Activated T-helper 9 cell treated with anti-CD3 and anti-CD28 coated beads, Interleukin-2, amount 50 U/mL, for 16 hours (primary cell): ENCODE measurements at places on chromosomes 11 and 22.
A peak's percentile ranks its signal among the peaks of the same experiment; 100 is the strongest.

GRCh38 chr11:112179601-112180000 lies 4.3 kb downstream of the BCO2 start:
- DNase-seq, result no peak

DNA sequence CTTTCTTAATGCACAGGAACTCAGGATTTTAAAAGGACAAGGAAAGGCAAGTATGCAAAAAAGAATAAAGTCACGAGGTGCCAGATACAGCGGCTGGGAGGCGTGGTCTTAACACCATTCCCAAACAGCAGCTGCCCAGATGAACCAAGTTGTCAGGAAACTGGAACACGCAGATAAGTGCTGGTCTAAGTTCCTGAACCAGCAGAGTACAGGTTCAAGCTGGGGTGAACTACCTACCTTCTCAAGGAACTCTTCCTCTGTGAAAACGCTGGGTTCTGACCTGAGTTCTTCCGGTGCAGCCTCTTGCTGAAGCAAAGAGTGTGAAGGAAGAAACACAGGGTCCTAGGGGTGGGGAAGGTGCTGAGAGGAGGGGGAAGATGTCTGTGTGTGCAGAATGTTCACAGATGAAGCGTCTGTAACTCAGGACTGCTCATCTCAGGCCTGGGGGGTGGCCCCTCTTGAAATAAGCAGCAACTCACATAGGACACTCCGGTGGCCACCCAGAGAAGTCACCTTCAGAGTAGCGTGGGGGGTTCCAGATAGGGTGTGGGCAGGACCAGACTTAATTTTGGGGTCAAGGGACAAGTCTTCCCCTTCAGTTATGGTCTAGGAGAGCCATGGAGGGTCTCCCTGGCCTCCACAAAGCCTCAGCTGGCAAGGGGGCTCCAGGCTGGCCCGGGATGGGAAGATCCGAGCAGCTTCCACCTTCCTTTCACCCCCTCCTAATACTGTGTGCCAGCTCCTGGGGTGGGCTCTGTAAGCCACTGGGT lies 3.2 kb downstream of the TPST2 start:
- DNase-seq, result no peak

DNA sequence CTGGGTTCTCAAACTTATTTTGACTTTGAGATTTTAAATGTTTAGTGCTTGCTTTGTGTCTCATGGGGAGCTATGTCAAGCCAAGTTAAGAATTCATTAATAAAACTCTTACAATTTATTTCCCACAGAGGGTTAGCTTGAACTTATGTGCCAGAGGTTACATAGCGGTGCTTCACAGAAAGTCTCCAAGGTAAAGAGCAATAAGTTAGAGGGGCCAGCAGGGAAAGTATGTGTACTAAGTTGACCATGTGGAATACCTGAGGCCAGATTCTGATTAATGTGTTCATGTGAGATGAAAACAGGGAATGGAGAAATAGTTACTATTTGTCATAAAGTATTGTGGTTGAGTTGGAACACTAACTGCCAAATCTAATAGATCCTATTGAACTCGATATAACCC lies 149.3 kb downstream of the TMEM135 start:
- DNase-seq, result no peak

- DNase-seq, result peak; percentile 63
Measured at GRCh38 chr11:123429913-123430720, at the start of gene GRAMD1B. Gene GRAMD1B (plus strand): TSS chr11:123430269. CDS start chr11:123430793, 524 bp downstream.

- no peak for DNase-seq
Measured at GRCh38 chr11:70407814-70408213, 9.5 kb downstream of the CTTN start.

- no peak for DNase-seq
Measured at GRCh38 chr11:3613998-3614741, 27.6 kb downstream of the ART5 start.

DNA sequence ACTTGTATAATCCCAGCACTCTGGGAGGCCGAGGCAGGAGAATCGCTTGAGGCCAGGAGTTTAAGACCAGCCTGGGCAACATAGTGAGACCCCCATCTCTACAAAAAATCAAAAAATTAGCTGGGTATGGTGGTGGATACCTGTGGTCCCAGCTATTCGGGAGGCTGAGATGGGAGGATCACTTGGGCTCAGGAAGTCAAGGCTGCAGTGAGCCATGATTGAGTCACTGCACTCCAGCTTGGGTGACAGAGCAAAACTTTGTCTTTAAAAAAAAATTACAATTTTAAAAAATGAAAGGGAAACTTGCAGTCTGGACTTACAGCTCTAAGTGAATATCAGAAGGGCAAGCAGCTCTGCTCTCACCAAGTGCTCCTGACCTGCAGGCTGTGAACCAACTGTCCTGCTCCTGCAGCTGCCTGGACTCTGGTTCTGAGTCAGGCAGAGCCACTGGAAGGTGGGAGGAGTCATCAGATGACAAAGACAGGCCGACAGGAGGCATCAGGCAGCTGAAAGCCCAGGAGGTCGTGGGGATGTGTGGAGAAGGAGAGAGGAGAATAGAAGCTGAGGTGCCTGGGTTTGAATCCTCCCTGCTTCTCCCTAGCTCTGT lies 9.6 kb downstream of the SMTNL1 start:
- DNase-seq, result no peak

- no peak for DNase-seq
Measured at GRCh38 chr11:57356268-57356667, 18.1 kb downstream of the P2RX3 start.

- DNase-seq, result no peak
Measured at GRCh38 chr22:50691521-50691920, 18.9 kb downstream of the SHANK3 start.

GRCh38 chr11:720642-721246 lies 14.7 kb downstream of the EPS8L2 start:
- DNase-seq, result peak; percentile 50

DNA sequence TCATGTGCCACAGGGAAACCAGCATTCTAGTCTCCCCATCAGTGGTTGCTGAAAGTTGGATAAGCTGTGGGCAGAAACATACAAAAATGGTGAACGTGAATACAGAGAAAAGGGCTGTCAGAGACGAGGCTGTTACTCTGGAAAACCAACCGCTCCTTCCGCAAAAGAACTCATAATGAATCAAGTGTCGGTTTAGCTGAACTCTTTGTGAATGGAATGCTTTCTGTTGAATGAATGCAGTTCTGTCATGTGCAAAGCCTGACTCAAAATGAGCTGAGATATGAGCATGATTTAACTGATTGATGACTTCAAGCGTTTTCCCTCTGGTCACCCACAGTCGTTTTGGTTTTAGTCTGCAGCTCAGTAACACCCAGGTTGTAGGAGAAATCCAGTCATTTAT lies 298.3 kb downstream of the ETS1 start:
- DNase-seq, result no peak

DNA sequence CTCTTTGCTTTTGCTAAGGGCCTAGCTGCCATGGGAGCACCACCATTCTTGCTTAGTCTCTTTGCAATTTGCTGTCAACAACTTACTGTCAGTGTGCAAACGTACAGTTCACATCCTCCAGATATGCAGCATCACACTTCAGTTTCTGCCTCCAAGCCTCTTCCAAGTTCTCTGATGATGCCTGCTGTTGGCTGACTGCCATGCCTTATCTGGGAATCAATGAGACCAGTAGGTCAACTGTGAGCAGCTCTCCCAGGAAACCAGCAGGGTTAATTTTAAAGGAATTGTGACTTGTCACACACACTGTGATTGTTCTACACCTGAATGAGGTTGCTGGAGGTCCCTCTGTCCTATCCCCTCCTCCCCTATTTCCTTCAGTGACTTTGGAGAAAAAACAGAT lies 56.0 kb downstream of the COPB1 start:
- no peak for DNase-seq

DNA sequence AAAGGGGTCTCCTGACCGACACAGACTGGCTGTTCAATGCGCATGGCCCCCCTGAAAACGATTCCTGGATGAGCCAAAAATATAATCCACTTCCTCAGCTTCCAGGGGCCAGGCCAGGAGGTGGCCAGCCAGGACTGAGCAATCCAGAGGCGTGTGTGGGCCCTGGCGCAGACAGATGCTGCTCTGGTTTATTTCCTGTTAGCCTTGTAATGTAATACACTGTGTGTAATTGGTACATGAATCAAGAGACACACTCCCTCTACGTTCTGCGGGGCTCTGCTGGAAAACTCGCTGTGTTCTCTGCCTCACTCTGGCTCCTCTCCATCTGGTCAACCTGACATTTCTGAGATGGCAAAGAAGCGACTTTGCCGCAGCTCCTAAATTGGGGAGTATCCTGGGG lies 26.3 kb upstream of the ISX start:
- DNase-seq, result no peak

GRCh38 chr22:47779474-47779873 lies 1017.0 kb downstream of the TBC1D22A start:
- no peak for DNase-seq

GRCh38 chr11:91700854-91701253 lies 523.8 kb upstream of the FAT3 start:
- DNase-seq, result no peak

- DNase-seq, result no peak
Measured at GRCh38 chr22:25000686-25001085, 48.2 kb downstream of the KIAA1671 start.

GRCh38 chr22:50581950-50582492 lies 628 bp downstream of the CHKB start:
- DNase-seq, result no peak

DNA sequence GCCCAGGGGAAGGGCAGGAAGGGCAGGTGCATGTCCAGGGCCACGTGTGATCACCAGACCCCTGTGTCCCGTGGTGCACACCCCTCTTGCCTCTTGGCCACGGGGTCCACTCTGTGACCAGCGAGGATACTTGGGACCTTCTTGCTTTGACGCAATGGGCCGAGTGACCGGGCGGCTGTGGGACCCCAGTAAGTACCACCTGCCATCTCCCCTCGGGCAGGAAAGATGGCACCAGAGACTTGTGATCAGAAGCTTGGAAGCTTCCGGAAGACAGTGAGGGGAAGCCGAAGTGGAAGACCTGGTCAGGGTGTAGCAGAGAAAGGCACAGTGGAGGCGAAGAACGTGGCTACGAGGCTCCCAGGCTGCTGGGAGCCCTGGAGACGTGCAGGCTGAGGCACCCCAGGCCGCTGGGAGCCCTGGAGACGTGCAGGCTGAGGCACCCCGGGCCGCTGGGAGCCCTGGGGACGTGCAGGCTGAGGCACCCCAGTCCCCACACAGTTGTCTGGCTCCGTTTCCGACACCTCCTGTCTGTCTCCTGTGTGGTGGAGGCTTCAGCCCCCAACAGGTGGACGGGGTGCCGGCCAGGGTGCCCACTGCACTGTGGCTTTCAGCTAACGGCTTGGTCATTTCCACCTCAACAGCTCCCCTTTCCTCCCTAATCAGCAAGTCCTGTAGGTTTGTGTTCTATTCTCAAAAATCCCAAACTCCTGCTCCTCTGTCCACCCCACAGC lies 663.5 kb downstream of the BRD1 start:
- DNase-seq, result no peak

DNA sequence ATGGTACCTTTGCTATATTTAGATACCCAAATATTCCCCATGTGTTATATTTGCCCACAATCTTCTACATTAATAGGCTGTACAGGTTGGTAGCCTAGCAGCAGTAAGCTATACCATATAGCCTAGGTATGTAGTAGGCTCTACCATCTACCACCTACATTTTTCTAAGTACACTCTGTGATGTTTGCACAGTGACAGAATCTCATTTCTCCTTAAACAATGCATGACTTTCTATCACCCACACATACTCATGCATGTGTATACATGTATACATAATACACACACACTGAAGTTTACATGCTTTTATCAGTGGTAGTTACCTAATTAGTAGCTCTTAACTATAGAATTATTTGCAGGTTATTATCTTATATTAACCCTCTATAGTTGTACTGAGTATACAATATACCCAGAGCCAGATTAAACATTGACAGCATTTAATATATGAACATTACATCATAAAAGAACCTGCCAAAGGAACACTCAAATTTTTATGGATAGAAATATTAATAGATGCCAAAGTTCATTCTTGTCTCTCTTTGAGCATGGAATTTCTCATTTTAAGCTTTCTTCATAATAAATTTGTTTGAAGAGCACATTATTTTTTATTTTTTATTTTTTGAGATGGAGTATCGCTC lies 51.4 kb downstream of the ELP4 start:
- DNase-seq, result no peak

GRCh38 chr11:131874070-131874469 lies 503.7 kb downstream of the NTM start:
- no peak for DNase-seq

GRCh38 chr11:58923300-58923788 lies 15.9 kb upstream of the GLYATL1 start:
- DNase-seq, result no peak

DNA sequence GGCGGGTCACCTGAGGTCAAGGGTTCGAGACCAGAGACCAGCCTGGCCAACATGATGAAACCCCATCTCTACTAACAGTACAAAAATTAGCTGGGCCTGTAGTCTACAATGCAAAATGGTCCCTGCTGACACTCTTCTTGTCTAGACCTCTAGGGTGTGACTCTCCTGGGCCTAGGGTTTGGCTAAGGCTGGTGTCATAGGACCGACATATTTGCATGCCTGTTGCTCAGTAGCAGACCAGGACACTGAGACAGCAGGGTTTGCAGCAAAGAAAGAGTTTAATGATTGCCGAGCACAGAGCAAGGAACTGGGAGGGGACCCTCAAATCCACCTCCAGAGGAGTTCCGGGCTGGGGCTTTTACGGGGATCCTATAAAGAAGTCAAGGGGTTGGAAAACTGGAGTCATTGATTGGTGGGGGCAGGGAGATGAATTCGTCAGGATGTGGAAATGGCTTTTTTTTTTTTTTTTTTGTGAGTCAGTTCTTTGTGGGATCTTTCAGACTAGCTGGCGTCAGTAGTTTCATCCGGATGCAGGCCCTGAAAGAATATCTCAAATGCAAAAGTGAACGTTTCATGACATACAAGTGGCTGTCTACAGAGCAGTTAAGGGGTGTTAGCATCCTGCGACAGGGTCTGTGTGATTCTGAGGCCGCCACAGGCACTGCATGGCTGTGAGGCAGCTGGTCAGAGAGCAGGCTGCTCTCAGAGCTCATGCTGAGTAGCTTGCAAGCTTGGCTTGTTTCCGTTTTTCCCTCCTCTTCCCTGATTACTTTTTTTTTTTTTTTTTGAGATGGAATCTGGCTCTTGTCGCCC lies 27.2 kb upstream of the A4GALT start:
- no peak for DNase-seq

- DNase-seq, result no peak
Measured at GRCh38 chr11:92702805-92703448, 266.5 kb upstream of the MTNR1B start.

DNA sequence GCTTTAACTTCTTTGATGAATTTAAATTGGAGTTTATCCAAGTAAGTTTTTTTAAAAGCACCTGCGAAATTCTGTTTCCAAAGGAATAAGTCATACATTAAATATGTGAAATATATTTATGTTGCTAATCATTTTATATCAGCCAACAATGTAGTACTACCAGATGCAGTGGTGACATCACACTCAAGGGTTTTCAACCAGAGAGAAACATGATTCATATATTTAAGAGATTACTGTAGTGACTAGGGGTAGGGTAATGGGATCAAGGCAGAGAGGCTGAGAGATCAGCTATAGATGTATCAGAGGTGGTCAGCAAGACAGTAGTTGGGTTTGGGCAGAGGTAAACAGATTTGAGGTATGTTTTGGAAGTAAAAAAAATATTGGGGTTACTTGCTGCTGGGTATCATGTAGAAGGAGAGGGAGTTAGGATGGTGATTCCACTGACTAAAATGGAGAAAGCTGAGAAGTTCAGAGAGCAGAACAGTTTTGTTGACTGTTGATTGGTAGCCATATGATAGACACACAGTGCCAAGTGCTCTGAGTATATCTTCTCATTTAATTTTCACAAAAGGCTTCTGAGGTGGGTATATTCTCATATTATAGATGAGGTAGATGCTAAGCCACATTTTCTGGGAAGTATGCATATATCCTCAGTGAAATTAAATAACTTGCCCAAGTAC lies 39.4 kb downstream of the CEP57 start:
- no peak for DNase-seq
